ENCODE measurements at places on chromosomes 5 and 9.

GRCh38 chr5:122999947-123000563 is 36.5 kb downstream of the PPIC start:
- peak; percentile 82 for DNase-seq

DNA sequence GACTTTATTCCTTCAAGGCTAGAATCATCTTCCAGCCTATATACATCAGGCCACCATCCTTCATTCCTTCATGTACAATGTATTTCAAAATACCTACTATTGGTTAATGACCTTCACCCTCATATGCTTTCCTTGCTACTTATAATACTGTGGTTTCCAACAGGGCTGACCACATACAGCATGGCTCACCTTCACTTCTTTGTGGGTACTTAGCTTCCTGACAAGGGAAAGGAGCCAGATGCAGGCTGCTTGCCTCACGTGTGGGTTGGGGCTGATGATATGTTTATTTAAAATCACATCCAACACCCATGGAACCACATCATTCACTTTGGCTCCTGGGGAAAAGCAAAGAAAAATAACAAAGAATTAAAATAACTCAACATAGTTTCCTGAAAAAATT is 63.9 kb upstream of the OR2K2 start:
- no peak for DNase-seq

- DNase-seq: peak; percentile 35
Measured at GRCh38 chr5:99706160-99706559, 777.4 kb upstream of the CHD1 start.

GRCh38 chr5:106825374-106825773 is 845.4 kb downstream of the EFNA5 start:
- no peak for DNase-seq

DNA sequence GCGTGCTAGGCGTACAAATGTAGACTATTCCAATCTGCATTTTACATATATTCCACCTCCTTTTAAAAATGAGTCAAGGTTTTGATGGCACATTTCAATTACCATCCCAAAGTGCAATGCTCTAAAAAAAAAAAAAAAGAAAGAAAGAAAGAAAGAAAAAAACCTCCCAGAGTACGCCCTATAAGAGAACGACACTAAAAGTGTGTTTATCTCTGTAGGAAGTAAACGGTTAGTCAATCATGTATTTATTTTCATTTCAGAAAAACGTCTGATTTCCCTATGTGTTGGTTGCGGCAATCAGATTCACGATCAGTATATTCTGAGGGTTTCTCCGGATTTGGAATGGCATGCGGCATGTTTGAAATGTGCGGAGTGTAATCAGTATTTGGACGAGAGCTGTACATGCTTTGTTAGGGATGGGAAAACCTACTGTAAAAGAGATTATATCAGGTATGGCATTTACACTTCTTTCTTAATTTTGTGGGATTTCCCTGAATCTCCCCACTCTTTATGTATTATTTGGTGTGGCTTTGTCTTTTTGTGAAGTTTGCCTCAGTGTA is 1.1 kb downstream of the ISL1 start:
- DNase-seq: no peak

DNA sequence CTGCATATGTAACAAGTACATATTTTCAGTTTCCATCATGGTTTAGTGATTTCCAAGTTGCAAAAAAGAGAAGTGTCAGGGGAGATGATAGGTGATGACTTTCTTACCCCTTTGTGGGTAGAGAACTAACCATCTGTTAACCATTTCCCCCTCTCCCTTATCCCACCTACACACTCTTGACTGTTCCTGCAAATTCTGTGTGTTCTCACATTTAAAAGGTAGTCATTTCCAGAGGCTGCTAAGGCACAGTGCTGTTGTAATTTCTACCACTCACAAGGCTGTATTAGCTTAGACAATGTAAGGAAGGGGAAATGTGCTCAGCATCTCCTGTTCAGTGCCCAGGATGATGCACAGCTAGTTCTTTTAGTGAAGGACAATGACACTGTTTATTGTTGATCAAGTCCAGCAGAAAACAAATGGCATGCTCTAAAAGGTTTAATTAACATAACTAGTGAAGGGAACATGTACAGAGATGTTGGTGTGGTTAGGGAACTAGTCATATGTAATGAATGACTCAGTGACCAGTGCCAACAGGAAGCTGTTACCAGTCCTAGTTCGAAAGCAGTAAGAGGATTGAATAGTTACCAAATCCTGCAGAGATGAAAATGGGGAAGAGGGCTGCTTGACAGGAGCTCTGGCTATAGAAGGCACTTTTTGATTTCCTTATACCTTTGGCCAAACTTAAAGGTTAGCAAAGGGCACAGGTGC is 165.1 kb downstream of the PLK2 start:
- DNase-seq: no peak

DNA sequence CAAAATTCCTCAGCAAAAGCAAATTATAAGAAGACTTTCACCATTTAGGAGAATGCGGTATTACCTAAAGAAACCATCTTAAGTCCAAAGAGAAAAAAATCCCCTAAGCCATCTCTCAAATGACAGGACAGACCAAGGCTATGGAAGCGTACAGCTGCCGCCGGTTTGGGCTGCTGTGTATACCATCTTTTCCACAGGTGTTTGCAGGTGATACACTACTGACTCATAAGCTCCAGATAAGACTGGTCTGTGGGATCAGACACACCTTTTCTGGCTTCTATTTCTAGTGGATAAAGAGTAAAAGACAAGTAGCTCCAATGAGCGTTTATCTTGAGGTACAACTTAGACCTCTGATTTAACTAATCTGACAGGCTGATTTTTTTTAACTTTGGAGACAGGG is 7.7 kb downstream of the CDKN2AIPNL start:
- DNase-seq: no peak

GRCh38 chr5:73625944-73626811 is at the start of gene ARHGEF28:
Gene ARHGEF28 (plus strand): TSS chr5:73626196. CDS start chr5:73684852, 58,656 bp downstream.
- DNase-seq: peak; percentile 42

- DNase-seq: no peak
Measured at GRCh38 chr5:40260361-40260760, 419.4 kb upstream of the PTGER4 start.

- peak; percentile 95 for DNase-seq
Measured at GRCh38 chr5:65809817-65810531, 88.0 kb downstream of the NLN start.

DNA sequence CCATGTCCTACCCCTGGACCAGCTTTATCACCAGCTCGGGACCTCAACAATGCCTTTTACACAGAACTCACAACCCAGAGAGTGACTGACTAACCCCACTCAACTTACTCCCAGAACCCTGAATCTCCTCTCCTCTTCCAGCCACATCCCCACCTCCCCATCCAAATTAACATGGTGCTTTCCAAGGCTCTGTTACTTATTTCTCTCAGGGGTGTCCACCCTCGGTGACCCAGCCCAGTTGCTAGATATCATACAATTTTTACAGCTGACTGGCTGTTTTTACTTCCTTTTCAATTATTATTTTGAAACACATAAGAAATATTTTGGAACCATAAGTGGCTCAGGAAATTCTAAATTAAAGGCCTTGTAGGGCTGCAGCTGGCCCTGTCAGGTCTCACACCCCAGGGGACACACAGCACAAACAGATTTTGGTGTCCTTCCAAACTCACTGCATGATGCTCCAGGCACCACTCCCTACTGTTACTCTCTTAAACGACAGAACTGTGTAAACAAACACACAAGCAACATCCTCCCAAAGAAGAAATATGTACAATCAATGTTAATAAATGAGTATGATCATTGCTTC is 180.6 kb downstream of the ADAMTS12 start:
- DNase-seq: no peak

DNA sequence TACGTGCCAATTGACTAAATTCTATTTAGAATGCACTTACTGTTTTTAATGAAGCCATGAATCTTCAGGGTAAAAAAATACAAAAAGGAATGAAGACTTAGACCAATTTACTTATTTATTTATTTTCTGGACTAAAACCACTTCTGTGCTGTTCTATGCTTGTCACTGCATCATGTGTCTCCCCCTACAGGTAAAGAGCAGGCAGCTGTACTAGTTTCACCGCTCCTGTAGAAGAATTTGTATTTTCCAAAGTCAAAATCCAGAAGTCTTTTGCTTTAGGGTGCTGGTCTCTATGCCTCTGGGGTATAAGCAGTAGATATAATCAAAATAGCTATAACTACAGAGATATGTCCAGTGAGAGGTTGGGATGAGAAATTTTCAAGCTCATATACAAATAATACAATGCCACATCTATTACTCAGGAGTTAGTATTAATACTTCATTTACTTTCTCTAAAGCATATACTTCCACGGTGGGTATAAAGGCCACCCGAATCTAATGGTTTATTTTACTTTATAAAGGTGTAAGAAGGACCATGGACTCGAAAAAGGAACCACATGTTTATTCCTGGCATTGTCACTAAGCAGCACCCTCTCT is 591.5 kb downstream of the RAB3C start:
- DNase-seq: no peak

Data from posterior cingulate gyrus (tissue), 11 donors.